NCI-H1417 treated with DMSO at 0.1 percent for 48 hours (cell line): ENCODE measurements at places on chromosomes 12 and 14.

- no peak for DNase-seq
Observed at GRCh38 chr14:64720131-64720576, 15.9 kb downstream of the PLEKHG3 start.

- no peak for DNase-seq
Observed at GRCh38 chr14:51868405-51868804, 8.0 kb downstream of the GNG2 start.

DNA sequence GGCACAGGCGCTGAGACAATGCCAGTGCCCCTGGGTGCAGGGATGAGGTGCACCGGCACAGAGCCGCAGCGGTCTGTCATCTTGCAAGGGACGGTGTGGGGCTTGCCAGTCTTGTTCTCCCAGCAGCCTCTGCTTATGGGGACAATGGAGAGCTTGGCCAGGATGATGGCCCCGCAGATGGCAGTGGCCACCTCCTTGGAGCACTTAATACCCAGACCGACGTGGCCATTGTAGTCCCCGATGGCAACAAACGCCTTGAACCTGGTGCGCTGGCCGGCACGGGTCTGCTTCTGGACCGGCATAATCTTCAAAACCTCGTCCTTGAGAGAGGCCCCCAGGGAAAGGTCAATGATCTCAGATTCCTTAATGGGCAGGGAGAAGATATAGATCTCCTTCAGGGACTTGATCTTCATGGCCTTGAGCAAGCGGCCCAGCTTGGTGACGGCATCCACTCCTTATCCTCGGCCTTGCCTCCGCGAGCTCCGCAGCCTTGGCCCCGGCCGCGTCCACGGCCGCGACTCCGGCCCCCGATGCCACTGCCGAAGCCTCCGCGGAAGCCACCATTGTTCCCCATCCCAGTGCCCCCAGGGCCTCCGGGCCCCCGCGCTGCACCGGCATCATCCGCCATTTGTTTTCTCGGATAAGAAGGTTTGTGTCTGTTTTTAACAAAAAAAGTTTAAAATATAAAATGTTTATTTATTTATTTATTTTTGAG, 29.9 kb downstream of the VRTN start:
- no peak for DNase-seq

GRCh38 chr14:22607291-22607690, 9.2 kb downstream of the ABHD4 start:
- DNase-seq: no peak

GRCh38 chr12:116727261-116727660, 10.6 kb downstream of the SPRING1 start:
- DNase-seq: no peak

GRCh38 chr12:104631867-104632266, 175.1 kb downstream of the CHST11 start:
- DNase-seq: no peak

DNA sequence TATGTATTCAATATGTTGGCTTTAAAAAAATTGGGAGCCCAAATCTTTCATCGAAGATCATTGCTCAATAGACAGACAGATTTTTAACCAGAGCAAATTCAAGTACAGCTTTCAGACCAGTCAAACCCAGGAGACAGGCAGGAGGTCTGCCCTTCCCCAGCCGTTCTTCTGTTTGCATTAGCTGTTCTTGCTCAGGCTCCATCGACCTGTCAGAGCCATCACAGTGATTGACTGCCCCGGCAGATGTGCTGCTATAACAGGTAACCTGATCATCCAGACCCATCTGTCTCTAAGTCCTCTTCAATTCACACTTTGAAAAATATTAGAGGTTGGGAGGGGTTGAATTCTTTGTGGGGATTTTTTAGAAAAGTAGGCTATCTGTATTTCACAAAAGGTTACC, 453.5 kb downstream of the FOXG1 start:
- peak; percentile 90 for DNase-seq

DNA sequence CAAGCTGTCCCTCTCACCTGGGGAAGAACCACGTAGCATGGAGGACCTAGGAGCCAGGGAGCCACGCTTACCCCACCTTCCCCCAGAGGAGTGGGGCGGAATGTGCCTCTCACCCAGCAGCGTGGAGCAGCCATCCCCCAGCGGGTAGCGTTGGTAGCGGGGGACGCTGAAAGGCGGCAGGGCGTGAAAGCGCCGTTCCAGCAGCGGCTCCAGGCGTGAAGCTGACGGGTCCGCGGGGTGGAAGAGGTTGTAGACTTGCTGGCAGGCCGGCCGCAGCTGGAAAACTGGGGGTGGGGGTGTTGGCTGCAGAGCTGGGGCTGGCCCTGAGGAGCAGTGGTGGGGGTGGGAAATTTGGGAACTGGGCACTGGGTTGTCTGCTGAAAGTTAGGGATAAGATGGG, 11.9 kb downstream of the ARL6IP4 start:
- DNase-seq: no peak
